ENCODE measurements at places on chromosomes 6 and 20.
A peak's percentile ranks its signal among the peaks of the same experiment; 100 is the strongest.

- DNase-seq: no peak
Measured at GRCh38 chr20:61185181-61185580, 66.9 kb upstream of the CDH4 start.

GRCh38 chr6:124927806-124928205 is 34.4 kb upstream of the RNF217 start:
- DNase-seq: no peak

- DNase-seq: no peak
Measured at GRCh38 chr6:35068206-35068605, 72.9 kb downstream of the TCP11 start.

GRCh38 chr6:151870375-151870774 is 62.9 kb downstream of the ESR1 start:
- no peak for DNase-seq

DNA sequence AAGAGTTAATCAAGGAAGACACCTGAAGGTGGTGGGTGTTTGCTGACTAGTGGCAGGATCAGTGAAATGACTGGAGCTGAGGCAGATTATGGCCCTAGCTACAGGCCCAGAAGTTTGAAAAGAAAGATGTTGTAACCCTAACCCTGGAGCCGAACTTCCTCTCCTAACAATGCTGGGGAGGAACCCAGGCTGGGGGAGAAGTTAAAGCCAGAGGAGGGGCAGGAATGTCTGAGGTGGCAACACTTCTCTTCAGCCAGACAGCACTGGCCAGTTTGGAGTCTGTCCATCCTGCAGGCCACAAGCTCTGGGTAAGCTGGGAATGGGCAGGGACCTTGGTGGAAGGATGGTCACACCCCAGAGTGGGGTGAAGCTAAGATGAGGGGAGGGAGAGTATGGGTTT is at the start of gene LST1:
LST1 (plus strand) TSS at position 270 of the 400 bp plus-strand sequence. CDS start 1,023 bp downstream, outside the sequence.
- no peak for DNase-seq

DNA sequence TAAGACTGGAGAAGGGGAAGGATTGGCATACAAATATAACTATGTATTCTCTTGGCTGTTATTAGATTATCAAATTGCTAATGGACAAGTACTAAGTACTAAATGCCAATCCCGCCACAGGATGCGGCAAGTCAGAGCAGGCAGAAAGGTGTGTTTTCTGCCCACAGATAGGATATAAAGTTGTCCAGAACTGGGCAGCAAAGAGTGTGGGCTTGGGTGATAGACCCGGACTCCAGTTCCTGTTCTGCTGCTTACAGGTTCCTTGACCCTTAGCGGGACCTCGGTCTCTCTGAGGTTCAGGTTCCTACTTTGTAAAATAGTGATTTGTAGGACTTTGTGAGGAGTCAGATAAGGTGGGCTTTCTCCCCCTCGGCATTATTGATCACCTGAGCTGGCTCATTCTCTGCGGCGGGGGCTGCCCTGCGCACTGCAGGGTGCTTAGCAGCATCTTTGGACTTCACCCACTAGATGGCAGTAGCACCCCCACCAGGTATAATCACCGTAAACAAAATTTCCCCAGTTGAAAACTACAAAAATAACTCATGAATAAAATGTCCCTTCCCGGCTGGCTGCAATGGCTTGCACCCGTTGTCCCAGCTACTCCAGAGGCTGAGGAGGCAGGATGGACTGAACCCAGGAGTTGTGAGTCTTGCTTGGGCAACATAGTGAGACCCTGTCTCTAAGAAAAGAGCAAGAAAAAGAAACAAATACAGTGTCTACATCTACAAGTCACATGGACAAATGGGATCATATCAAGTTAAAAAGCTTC is 193.1 kb downstream of the DOK5 start:
- DNase-seq: no peak

DNA sequence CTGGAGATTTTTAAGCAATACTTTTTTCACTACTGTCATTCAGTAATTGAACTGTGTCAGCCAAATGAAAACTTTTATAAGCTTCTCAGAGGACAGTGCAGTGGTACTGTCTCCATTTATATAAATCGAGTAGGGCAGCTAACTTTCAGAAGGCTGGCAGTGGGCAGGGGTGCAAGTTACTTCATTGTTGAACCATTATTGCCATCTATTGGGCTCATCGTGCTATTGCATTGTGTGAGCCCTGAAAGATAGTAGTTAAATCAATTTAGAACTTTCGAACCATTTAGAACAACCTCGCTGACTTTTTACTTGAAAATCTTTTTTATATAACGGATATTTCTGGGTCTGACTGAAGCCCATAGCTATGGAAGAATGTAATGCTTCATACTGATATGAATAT is 347.8 kb upstream of the PLCB4 start:
- DNase-seq: peak; percentile 2

GRCh38 chr20:10856237-10857015 is 182.6 kb upstream of the JAG1 start:
- no peak for DNase-seq

GRCh38 chr6:68087399-68088133 is 547.5 kb upstream of the ADGRB3 start:
- no peak for DNase-seq

DNA sequence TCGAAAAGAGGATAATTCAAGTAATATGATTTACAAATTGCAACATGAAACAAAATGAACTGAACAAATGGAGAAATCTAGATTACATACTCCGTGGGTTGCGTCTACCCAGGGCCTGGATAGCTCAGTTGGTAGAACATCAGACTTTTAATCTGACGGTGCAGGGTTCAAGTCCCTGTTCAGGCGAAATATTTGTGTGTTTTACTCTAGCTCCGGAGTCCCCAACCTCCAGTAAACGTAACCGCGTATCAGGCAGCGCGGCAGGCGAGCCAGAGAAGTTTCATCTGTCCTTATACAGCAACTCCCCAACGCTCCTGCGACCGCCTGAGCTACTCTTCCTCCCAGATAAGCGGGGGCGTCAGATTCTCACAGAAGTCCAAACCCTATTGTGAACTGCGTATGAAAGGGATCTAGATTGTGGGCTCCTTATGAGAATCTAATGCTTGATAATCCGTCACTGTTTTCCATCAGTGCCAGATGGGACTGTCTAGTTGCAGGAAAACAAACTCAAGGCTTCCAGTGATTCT is 176.1 kb downstream of the TRIM27 start:
- no peak for DNase-seq

- DNase-seq: no peak
Measured at GRCh38 chr20:25574411-25574810, 10.9 kb downstream of the NINL start.

DNA sequence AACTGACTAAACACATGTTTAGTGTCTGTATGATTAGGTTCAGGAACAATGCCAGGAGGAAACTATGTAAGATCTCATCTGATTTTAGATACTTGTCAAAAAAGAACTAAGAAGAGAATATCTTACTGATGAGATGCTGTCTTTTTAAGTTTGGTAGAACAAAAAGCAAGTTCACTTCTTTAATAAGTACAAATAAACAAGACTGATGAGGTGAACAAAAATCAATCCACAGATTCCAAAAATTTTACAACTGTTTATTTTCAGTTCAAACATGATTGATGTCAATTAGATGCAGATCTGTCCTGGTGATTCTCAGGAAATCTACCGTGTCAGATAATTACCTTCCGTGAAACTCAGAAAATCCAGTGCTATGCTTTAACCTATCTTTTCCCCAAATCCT is 24.9 kb downstream of the EPHA7 start:
- DNase-seq: no peak

DNA sequence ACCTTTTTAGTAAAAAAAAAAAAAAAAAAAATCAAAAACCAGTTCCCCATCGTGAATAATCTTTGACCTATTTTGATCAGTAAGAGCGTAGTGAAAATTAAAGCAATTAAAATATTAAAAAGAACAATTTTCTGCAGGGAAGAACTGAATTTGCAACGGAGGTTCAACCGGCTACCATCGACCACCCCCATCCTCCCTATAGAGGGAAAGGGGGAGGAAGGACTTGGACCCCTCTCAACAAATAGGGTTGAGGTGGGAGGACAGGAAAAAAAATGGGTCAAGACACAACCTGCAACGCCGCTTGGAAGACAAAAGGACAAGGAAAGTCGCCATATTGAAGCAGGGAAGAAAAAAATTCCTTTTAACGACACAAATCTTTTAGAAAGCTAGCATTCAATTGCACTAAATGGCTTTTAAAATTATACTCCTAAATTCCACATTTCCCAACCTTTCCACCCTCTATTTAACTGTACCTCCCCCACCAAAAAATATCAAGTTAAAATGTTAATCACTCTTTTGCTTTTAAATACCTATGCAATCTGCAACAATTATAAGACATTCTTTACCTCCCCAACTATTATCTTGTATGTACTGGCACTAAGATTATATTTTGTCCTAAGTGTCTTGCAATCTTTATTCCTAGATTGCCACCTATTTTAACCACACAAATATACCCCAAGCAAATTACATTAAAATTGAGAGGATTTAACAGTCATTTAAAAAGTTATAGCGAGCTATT is 1.7 kb downstream of the PPP1R10 start:
- no peak for DNase-seq

- no peak for DNase-seq
Measured at GRCh38 chr20:40080041-40080652, 608.9 kb downstream of the MAFB start.

GRCh38 chr6:106255306-106255705 is 70.3 kb downstream of the ATG5 start:
- no peak for DNase-seq

- DNase-seq: peak; percentile 44
Measured at GRCh38 chr6:31901415-31901952, 402 bp downstream of the ZBTB12 start.

DNA sequence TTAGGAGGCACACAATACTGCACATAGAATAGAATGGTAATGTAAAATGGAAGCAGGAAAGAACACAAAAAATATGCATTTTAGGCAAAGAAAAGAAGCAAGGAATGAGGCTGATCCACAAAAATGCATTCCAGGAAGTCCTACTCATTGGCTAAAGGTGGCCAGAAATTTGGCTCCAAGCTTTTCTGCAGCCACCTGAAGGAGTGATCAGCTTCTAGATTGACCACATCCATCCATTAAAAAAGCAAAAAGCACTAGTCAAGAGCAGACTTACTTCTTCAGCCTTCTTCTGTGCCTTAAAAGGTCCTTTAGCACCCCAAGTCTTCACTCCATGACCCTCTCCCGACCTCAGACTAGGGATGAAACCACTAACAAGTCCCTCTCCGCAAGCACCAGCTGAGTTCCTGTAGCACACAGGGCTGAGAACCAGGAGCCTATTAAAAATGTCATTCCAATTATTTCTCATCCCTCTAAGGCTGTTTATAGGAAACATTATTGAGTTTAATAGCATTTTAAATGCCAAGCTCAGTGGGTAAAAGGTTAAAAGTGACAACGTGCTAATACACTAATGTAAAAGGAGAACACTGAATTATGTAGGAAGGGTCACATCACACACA is 36.5 kb downstream of the TRAM2 start:
- no peak for DNase-seq

DNA sequence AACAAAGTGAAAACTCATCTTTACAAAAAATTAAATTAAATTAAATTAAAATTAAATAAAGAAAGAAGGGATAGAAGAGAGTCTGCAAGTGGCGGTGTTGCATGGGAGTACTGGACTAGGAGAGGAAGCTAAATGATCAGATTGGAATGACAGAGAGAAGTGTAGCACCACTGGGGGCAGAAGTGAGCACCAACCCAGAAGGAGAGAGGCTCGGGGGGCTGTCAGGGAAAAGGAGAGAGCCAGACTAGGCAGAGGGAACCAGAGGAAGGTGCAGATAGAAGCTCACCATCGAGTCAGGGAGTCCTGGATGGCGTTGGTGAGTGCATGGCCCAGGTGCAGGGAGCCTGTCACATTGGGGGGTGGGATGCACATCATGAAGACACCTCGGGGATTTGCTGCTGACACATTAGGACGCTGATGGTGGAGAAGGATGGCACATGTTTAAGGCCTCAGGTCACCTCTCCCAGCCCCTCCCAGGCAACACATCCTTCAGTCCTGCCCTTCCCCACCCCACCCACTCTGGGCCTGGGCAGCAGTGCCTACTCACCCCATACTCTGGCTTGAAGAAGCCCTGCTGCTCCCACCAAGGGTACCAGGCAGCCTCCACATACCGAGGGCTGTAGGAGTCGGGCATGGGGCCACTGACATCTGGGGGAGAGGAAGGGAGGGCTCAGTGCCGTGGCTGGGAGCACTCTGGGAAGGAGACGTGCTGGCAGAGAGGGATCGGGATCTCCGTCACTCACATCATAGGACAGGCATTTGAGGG is 4.0 kb downstream of the VARS1 start:
- DNase-seq: no peak

GRCh38 chr6:41083072-41083471 is 10.3 kb downstream of the NFYA start:
- DNase-seq: no peak

GRCh38 chr6:163288915-163289314 is 125.6 kb upstream of the QKI start:
- no peak for DNase-seq

DNA sequence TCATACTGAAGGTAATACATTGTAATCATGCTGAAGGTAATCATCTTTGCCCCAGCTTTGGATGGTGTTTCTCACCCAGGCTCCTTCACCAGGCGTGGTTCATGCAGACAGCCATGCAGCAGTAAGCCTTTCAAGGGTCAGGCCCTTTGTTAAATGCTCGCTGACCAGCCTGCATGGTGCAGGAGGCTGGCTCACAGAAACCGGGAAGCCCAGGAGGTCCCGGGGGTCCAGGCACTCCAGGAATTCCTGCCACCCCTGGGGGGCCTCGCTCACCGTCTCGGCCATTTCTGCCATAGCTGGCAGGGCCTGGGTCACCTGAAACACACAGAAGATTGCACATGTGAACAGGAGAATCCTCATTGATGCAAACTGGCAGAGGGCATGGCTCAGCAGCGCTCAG is 86.1 kb downstream of the COL9A1 start:
- DNase-seq: no peak

DNA sequence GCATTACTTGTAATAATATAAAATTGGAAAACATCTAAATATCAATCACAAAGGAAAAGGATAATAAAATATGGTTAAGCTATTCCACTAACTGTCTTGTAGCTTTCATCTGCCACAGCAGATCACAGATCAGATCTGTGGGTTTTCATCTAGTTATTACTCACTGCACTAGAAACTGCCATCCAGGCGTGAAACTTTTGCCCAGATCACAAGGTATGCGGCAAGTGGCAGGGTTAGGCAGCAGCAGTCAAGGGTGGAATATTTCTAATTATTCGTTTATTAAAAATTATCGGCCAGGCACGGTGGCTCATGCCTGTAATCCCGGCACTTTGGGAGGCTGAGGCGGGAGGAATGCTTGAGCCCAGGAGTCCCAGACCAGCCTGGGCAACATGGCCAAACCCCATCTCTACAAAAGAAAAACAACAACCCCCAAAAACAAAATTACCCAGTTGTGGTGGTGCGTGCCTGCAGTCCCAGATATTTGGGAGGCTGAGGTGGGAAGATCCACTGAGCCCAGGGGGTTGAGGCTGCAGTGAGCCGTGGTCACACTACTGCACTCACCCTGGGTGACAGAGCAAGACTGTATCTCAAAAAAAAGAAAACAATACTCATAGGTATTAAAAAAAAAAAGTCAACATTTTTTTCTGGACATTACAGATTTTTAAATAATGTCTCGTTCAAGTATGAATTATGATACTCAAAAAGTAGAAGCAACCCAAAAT is 32.1 kb downstream of the BEND3 start:
- DNase-seq: no peak

GRCh38 chr6:105095139-105095538 is 84.7 kb downstream of the POPDC3 start:
- no peak for DNase-seq

GRCh38 chr6:167742719-167743303 is 83.9 kb upstream of the AFDN start:
- DNase-seq: no peak

Data from stimulated activated CD8-positive, alpha-beta memory T cell treated with anti-CD3 and anti-CD28 coated beads, Interleukin-4, amount 100 ng/mL, for 4 hours (primary cell).